Left forelimb (tissue), 1 donor: ENCODE measurements at places on chromosomes 3 and 15.

DNA sequence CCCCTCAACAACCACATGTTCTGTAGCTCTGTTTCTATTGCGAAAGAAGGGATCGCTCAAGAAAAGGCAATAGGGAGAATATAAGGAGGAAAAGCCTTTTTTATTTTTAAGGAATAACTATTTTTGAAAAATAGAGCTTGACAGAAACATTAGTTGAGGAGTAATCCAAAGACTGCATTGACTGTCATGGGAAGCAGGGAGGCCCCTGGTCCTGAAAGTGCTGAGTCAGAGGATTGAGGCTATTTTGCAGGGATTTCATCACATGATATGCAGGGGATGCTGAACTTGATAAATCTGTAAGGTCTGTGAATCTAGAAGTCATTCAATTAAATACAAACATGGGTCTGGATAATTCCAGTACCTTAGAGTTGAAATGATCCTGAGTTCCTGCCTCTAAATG, 92.0 kb downstream of the MTHFS start:
- DNase-seq, result no peak

DNA sequence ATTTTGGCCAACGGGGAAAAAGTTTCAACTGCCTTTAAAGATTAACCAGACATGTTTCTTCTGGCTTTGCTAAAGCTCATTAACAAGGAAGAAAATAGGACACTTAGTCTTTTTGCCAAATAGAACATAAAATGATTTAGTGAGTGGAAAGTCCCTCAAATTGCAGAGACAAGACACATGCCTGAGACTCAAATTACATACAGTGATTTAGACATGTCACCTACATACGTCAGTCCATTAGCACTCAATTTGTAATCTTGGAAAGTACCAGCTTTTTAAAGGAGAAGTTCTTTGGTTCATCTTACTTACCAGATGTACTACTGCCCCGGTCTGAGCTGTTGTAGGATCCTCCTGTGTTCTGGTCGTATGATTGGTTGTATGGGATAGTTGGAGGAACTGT, 1134.2 kb downstream of the ROBO1 start:
- DNase-seq, result no peak

- DNase-seq, result no peak
Observed at GRCh38 chr15:50506121-50506520, 40.3 kb downstream of the USP50 start.

GRCh38 chr15:63449731-63450130, 54.7 kb upstream of the USP3 start:
- no peak for DNase-seq

DNA sequence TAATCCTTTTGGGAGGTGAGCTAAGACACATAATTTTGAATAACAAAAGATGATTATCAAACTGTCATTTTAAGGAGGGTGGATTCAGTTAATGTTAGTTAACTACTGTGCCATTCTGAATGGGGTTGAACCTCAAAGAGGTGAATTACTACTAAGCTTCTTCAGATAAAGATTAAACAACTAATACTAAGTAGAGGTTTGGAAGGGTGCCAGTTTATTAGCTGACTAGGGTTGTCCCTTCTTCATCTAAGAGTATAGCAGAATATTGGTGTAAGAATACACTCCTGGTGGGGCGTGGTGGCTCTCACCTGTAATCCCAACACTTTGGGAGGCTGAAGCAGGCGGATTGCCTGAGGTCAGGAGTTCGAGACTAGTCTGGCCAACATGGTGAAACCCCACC, 123.1 kb upstream of the LRRFIP2 start:
- DNase-seq, result no peak
